RPMI7951 (cell line): ENCODE measurements at places on chromosomes 7 and 10. TPM values are rescaled to one million over a fixed set of nuclear protein-coding genes. Genes with fewer than 3 reads are reported as not detected.

Gene LRRD1
- not detected in 2 replicates for total RNA-seq

Gene SPDYE1
- not detected in 2 replicates for total RNA-seq

Gene KMT2C
- 11.2 and 11.7 TPM in 2 replicates for total RNA-seq

Gene ZFAND2A
- 33.0 and 34.9 TPM in 2 replicates for total RNA-seq

- DNase-seq, result no peak
Measured at GRCh38 chr10:112988839-112989406, 38.9 kb downstream of the TCF7L2 start.

Gene CLEC5A
- not detected in 2 replicates for total RNA-seq

GRCh38 chr7:115068220-115068619 lies 146.3 kb downstream of the MDFIC start:
- DNase-seq, result no peak

DNA sequence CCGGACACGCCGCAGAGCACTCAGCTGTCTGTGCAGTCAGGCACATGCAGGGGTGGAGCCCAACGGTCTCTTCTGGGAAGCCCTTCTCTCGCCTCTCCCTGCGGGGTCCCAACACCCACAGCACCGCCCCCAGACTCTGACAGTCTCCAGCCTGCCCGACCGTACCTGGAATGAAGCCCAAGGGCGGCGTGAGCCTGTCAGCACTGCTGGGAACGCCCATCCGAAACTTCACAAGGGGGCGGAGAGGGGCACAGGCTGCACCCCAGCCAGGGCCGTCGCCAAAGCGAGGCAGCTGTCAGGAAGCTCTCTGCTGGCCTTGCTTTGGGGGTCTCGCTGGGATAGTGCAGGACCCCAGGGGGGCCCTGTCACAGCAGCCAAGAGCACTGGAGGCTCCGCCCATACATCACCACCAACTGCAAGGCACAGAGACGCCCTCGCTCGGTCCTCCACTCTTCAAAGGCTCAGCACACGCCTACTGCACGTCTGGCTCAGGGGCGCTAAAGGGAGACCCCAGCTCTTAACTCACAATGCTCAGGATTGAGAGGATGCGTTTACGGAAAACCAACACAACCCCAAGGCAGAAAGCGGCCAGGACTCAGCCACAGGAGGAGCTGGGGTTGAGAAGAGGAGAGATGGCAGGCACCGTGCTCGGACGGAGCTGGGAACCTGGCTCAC lies 30.9 kb downstream of the MAD1L1 start:
- DNase-seq, result no peak

Gene ADAM8
- total RNA-seq, result 3.8 and 6.3 TPM in 2 replicates

GRCh38 chr10:28478646-28479045 lies 54.3 kb upstream of the WAC start:
- no peak for DNase-seq
